ENCODE measurements at places on chromosomes 6 and 20. TPM values are rescaled to one million over a fixed set of nuclear protein-coding genes. Genes with fewer than 3 reads are reported as not detected.

SASH1 gene
- total RNA-seq = 85.1 TPM

DNPH1 gene
- 31.3 TPM for total RNA-seq

COL19A1 gene
- 10.4 TPM for total RNA-seq

CCN6 gene
- not detected for total RNA-seq

KCNB1 gene
- total RNA-seq = 2.1 TPM

EYS gene
- 2.1 TPM for total RNA-seq

PAK5 gene
- total RNA-seq = under 0.01 TPM

SLC17A3 gene
- total RNA-seq = not detected

DACT2 gene
- 2.6 TPM for total RNA-seq

PNLDC1 gene
- not detected for total RNA-seq

ELOVL2 gene
- 0.52 TPM for total RNA-seq

SLC26A8 gene
- under 0.01 TPM for total RNA-seq

TCF21 gene
- total RNA-seq = not detected

PCNA gene
- 35.5 TPM for total RNA-seq

RIPOR3 gene
- total RNA-seq = 2.6 TPM

GRM1 gene
- under 0.01 TPM for total RNA-seq

Data from skeletal muscle tissue (tissue), 5 donors.